Upper lobe of right lung (tissue), 1 donor: ENCODE measurements at places on chromosomes 4 and X. TPM values are rescaled to one million over a fixed set of nuclear protein-coding genes. Genes with fewer than 3 reads are reported as not detected.

- DNase-seq: no peak
Measured at GRCh38 chr4:168119890-168120289, 27.6 kb downstream of the ANXA10 start.

GRCh38 chr4:106450249-106450648 is 81.7 kb upstream of the GIMD1 start:
- no peak for DNase-seq

- no peak for DNase-seq
Measured at GRCh38 chr4:15131551-15131950, 129.3 kb downstream of the CPEB2 start.

- no peak for DNase-seq
Measured at GRCh38 chr4:107978716-107979451, 10.8 kb upstream of the HADH start.

GRCh38 chr4:177297785-177298391 is 11.8 kb upstream of the NEIL3 start:
- no peak for DNase-seq

DNA sequence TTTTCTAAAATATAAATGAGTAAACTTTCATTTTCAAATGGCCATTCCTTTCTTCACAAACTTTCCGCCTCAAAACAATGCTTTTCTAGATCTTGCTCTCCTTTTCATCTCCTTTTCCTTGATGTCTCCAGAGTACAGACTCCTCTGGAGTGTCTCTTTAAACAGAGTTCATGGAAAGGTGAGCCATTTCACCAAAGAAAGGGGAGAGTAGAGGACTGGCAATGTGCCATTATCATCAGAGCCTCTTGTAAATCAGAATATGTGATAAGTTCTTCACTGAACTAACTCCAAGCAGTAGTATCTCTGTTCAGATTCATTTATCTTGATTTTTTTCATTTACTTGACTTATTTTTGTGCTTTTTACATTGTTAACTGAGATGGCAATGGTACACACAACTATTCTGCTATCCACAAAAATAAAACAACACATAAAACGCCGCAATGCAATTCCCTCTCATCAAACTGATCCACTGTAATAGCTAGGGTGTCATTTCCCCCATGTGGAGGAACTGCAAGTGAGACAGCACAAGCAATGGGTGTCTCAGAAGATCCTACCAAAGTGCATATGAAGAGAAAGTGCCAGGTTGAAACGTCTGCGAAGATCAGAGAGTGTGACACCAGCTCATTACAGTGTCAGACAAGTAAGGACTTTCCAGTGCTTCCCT is 125.4 kb downstream of the RASL11B start:
- no peak for DNase-seq

DNA sequence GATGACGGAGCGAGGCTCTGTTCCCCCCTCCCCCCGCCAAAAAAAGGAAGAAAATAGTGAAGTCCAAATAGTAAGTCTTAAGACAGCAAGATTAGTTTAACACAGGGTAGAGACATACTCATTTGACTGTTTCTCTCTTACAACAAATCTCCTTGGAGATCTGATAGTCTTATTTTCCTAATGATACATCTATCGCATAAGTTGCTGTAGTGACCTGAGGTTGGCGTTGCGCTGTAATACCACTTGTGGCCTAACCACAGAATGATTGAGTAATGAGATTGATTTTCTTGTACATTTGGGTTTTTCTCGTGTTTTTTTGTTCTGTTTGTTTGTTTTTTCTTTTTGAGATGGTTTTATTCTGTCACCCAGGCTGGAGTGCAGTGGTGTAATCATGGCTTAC is 27.2 kb downstream of the OCIAD1 start:
- DNase-seq: no peak

DNA sequence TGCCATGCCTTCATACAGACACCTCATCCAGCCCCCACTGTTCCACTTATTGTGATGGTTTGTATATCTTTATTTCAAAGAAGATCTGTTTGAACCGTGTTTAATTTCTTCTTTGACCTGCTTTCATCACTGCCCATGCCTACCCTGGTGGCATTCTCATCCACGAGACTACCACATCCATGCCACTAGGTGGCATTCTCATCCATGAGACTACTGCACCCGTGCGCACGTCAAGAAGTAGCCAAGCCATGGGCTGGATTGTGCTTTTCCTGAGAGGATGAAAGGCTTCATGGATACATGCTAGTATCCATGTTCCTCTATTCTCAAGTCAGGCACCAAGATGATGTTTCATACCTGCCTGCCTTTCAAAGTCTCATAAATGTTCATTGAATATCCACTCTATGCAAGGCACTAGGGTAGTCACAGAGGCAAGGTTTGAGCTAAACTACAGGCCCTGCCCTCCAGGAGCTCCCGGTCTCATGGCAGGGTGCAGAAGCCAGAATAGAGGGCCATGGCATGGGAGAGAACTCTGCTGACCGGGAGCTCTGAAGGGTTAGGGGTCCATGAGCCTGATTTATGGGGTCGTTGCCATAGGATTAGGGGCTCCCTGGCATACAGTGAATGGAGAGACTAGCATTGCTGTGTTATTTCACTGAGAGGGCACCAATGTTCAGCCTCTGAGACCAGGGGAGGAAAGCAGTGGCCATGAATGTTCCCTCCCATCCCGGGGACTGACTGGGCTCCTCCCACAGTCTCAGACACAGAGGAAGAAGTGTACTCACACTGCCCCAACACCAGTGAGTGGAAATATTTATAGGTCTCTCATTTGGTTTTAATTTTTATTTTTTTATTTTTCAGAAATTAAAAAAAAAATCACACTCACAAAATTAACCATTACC is 24.8 kb upstream of the EOLA2 start:
- no peak for DNase-seq

- DNase-seq: no peak
Measured at GRCh38 chr4:163161536-163162205, 5.0 kb downstream of the NAF1 start.

GRCh38 chrX:76064825-76065224 is 108.0 kb upstream of the PBDC1 start:
- no peak for DNase-seq

GRCh38 chr4:4792466-4792865 is 67.0 kb upstream of the MSX1 start:
- DNase-seq: no peak

- DNase-seq: no peak
Measured at GRCh38 chr4:7837597-7838135, 102.0 kb downstream of the AFAP1 start.

DNA sequence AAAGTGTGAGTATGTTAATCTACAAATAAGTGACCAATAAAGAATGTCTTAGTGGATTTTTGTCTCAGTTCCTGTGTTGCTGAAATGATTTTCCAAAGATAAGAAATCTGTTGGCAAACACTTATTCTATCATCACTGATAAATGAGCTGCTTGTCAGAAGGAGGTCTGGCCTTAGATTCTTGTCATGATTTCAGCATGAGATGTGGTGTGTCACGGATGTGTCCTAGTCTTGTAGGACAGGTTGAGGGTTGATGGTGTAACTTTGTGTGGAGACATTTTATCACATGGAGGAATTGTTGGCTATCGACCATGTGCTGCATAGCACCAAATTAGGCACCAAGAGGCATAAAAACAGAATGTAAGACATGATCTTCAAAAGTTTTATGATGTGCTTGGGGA is 31.8 kb upstream of the LIMCH1 start:
- DNase-seq: no peak

DNA sequence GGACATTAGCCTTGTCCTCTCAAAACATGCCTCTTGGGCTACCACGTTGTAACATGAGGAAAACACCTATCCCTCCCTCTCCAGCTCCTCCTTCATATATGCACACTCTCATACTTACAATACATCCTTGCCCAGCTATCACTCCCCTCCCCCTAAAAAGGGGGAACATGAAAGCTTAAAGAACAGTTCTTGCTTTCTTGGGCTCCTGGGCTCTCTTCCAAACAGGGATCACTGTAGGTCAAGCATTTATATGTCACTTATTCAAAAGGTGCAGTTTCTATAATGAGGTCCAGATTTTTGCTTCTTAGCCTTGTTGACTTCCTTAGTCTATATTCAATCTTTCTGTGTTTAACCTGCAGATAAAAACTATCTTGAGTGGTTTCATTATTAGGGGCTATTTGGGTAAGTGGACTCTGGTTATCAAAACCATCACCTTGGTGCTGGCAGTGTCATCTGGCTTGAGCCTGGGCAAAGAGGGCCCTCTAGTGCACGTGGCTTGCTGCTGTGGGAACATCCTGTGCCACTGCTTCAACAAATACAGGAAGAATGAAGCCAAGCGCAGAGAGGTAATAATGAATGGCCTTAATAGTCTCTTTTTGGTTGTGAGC is 119.4 kb downstream of the AKAP4 start:
- DNase-seq: peak; percentile 69

DNA sequence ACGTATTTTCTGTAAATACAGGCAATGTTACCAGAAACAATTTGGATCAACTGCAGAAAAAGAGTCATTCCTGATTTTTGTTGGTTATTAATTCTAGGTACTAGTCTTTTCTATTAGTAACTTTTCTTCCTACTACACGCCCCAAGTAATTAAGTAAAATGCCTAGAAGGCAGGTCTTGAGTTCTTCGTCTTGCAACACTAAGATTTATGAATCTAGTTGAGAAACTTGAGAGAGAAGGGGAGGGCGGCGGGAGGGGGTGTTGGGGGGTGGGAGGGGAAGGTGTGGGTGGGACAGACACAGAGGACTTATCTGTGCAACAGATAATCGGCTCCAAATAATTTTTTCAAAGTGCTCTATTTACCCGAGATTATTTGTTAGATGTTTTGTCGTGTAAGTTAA is 3.0 kb downstream of the RAP2C start:
- DNase-seq: peak; percentile 53

GRCh38 chr4:3392321-3392720 is 49.4 kb upstream of the HGFAC start:
- no peak for DNase-seq

GRCh38 chrX:72641611-72642010 is 69.0 kb upstream of the HDAC8 start:
- no peak for DNase-seq

DNA sequence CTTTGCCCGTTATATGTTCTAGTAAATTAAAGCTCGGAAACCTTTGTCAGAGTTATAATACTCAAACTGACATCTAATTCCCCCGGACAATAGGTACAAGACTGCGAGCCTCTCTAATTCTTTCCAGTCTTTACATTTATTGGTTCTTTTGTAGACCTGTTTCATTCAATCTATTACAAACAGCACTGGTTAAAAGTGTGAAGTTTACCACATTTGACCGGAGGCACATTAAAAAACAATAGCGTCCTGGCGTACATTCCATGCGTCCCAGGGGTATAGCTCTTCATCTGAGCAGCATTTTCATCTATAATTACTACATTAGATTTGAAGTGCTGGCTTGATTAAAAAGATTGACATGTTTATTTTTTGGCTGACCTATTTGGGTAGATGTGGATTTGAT is 49.9 kb upstream of the TENM3 start:
- no peak for DNase-seq

GRCh38 chr4:112312610-112313239 is 15.6 kb downstream of the ALPK1 start:
- no peak for DNase-seq

- DNase-seq: no peak
Measured at GRCh38 chr4:96164814-96165351, 325.0 kb downstream of the PDHA2 start.

DNA sequence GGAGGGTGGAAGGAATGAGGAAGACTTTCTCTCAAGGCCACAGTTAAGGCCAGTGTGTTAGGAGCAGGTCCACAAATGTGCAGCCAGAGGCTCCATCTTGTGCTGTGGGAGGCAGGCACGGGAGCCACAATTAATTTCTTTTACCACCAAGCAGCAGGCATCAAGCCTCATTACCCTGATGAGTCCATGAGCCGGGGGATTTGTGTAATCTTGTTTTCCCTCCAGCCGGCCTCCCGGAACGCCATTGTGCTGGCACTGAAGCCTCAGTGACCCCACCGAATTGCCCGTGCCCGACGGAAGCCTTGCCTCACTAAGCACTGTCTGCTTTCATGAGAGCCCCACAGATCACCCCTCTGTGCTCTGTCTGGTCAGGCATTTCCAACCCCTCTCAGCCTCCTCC is 154.7 kb upstream of the STX18 start:
- DNase-seq: no peak

- no peak for DNase-seq
Measured at GRCh38 chr4:134216411-134216810, 14.8 kb upstream of the PABPC4L start.

- no peak for DNase-seq
Measured at GRCh38 chrX:6821730-6822129, 286.8 kb upstream of the VCX3A start.

GRCh38 chr4:11263208-11263607 is 165.5 kb downstream of the HS3ST1 start:
- no peak for DNase-seq

- DNase-seq: no peak
Measured at GRCh38 chr4:167397586-167397985, 163.3 kb upstream of the SPOCK3 start.

- no peak for DNase-seq
Measured at GRCh38 chrX:76147106-76147505, 25.8 kb upstream of the PBDC1 start.

DNA sequence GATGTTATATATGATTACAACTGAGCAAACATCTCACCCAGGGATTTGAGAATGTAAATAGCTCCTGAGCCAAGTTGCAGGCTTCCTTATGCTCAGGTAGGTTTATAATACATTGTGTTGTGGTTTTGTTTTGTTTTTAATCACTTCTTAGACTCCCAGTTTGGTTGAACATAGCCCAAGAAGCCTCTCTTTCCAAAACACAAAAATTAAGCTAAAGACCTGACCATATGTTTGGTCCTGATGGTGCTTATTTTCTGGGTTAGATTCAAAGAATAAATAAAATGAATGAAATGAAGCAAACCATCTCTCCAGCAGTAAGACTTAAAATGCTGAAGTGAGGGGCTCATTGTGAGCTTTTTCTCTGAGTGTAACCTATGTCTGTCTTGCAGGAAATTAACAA is 93.5 kb downstream of the GRXCR1 start:
- DNase-seq: no peak

GRCh38 chrX:153414856-153415510 is 3.7 kb downstream of the ZFP92 start:
- peak; percentile 70 for DNase-seq

- no peak for DNase-seq
Measured at GRCh38 chr4:121977251-121978171, 25.7 kb upstream of the TRPC3 start.

DNA sequence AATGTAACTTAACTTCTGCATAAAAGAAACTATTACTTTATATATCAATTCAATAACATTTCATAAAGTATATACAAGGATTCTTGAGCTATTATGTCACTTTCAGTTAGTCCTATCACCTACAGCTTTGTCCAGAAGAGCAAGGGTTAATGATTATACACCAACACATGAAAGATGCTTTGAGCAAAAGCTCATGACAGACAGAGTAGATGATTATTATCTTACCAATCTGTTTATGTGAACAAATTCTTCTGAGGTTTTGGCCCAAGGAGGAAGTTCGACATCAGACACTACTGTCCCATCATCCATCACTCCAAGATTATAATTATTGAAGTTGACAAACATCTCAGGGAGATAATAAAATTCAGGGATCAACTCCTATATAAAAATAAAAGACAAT is 166.7 kb upstream of the MAB21L2 start:
- DNase-seq: no peak

- no peak for DNase-seq
Measured at GRCh38 chr4:107252571-107252970, 216.5 kb upstream of the DKK2 start.

Gene ERCC6L
- total RNA-seq: not detected

Gene TCEAL2
- 5.4 TPM for total RNA-seq

Gene GPR82
- total RNA-seq: 3.4 TPM

Gene LPAR4
- not detected for total RNA-seq

Gene DCUN1D4
- 42.7 TPM for total RNA-seq

Gene ITM2A
- total RNA-seq: 44.4 TPM

Gene DUSP21
- not detected for total RNA-seq

Gene AR
- 5.3 TPM for total RNA-seq

Gene RAB40AL
- 0.52 TPM for total RNA-seq

Gene PPP1R2C
- not detected for total RNA-seq
